ENCODE measurements at places on chromosomes 2 and 18. TPM values are rescaled to one million over a fixed set of nuclear protein-coding genes. Genes with fewer than 3 reads are reported as not detected.

- DNase-seq, result no peak
Measured at GRCh38 chr18:45730832-45731575, 7.0 kb downstream of the SLC14A1 start.

DNA sequence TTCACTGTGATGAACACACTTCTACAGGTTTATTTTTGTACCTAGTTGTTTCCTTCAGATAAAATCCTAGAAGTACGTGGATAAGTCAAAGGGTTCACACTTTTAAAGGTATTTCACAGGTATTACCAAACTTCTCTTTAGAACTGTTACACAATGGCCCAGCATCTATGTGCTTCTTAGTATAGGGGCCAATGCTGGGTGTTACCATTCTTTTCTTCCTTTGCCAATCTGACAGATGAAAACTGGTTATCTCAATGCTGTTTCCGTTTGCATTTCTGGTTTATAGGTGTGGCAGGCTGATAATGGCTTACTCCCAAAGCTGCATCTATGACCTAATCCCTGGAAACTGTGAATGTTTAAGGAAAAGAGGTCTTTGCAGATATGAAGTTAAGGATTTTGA is 2.8 kb upstream of the TCF7L1 start:
- no peak for DNase-seq

DNA sequence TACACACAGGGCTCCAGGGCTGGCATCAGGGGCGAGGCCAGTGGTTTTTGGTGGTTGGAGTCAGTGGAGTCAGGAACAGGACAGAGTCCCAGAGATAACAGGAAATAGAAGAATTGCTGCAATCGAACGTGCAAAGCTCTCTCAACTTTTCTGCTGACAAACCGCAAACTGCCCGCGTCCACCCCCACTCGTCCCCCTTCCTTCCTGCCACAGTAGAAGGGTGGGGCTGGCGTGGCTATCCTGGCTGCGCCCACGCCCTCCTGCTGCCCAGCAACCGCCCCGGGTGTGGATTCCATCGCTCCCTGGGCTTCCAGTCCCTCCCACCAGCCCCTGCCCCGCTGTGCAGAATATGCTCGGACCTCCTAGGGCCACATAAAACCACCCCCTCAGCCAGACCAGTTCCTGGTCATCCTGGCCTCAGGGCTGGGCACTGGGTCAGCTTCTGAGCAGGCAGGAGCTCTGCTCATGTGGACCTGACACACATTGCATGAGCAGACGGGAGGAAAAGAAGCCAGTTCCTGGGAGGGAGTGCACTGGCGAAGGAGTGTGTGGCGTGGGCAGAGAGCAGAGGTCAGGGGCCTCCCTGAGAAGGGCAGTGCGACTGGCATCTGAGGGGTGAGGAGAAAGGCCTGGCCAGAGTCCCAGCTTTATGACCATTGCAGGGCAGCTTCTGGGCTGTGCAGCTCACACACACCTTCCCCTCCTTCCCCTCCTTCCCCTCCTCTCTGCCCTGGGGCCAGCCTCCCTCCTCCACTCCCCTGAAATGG is 85.4 kb upstream of the ATG16L1 start:
- no peak for DNase-seq

- DNase-seq, result no peak
Measured at GRCh38 chr2:46136481-46136880, 160.7 kb upstream of the EPAS1 start.

The FAM124B gene
- 13.1 TPM for total RNA-seq
